ENCODE measurements at places on chromosomes 6 and 20.

DNA sequence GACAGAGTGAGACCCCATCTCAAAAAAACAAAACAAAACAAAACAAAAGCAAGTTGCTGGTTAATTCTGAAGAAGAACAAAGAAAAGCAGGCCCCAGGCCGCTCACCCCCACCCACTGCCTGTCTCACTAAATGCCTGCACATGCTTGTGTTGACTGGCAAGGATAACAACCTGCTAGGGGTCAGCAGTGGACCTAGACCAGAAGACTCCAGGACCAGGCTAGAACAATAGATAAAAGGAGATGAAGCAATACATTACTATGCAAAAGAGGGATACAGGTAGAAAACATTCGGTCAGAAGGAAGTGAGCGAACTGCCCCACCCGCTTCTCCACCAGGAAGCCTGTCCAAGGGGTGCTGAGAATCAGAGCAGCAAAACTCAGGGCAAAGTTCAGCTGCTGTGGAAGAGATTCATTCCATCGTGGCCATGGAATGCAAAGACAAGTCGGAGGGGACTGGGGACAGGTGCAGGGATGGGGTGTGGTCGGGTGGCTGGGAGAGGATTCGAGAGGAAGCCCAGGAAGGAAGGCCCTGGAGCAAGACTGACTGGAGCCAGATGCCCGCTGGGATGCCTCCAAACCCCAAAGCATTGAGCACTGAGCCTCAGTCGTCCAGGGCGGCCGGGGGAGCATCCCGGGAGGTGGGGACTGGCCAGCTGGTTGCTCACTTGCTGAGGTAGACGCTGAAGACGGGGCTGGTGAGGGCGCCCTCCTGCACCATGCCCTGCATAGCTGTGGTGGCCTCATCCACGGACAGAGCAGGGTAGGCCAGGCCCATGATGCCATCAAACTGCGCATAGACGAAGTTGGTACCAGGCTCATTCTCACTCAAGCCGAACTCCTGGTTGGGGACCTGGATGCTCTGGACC, 5.3 kb downstream of the PGC start:
- DNase-seq: no peak

DNA sequence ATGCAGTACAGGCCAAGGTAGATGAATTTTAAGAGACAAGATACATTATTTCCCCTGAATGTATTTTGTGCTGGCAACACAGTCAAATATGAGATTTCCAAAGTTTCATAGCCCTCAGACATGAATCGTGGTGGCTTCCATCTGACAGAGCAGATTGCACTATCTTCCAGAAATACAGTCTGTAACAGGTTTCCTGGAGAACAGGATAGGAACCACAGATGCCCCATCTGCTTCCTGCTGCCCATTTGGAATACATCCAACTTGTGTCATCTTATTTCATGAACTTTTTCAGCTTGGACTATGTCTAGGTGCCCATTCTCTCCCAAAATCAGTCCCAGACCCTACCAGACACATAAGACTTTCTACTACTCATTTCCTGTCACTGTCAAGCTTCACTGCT, 426.0 kb downstream of the KIF16B start:
- no peak for DNase-seq

DNA sequence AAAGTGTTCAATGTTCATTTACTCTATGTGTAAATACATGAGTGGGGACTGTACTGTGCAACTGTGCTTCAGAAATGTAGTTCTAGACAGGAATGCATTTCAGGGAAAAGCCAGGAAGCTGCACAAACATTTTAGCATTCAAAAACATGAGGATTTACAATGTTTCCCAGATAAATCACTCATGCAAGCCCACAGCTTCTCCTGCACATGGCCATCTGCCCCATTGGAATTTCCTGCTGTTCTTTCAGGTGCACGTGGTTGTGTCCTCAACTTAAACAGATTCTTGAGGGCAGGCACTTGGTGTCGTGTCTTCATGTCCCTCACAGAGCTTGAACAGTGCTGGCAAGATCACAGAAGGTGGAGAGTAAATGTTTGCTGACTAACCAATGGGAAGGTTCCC, 101.5 kb downstream of the UNC5CL start:
- no peak for DNase-seq

DNA sequence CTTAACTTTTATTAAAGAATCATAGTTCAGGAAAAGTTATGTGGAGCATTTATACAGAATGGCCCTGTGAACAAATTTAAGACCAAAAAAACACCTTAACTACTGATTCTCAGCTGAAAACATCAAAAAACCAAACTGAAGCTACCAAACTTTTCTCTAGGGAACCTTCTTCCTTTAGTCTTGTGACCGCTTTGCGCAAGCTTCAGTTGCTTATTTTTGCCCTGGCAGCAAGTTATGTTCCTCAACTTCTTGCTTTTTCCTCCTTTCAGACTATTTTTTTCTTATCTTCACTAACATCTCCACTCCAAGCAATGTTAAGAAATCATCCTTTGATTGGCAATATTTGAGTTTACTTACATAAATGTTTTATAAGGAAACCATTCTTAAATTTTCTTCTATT, 100.1 kb downstream of the MYB start:
- DNase-seq: no peak

DNA sequence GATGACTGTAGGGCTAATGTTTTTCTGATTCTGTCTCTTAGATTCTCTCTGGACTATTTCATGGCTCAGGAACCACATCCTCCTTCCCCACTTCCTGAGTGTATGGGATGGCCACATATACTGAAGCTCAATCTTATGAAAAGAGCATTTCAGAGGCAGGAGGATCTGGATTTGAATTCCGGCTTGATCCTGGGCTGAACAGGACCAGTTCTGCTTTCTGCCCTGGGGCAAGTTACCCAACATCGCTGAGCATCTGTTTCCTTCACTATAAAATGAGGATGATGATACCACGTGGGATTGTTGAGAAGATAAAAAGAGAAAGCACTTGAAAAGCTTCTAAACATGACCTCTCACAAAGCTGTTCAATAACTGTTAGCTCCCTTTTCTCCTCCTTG, 168.4 kb upstream of the TNFAIP3 start:
- DNase-seq: no peak

- DNase-seq: no peak
Observed at GRCh38 chr6:12171717-12172116, 118.4 kb upstream of the EDN1 start.

- DNase-seq: no peak
Observed at GRCh38 chr6:15880262-15880973, 217.6 kb upstream of the DTNBP1 start.

DNA sequence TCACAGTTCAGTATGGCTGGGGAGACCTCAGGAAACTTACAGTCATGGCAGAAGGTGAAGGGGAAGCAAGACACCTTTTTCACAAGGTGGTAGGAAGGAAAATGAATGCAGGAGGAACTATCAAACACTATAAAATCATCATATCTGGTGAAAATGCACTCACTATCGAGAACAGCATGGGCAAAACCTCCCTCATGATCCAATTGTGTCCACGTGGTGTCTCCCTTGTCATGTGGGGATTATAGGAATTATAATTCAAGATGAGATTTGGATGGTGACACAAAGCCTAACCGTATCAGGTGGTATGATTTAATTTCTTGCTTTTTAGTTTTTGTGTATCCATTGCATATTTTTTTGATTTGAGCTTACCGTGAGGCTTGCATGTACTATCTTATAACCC, 133.2 kb upstream of the SYNCRIP start:
- DNase-seq: no peak

GRCh38 chr20:51174536-51174935, 151.6 kb upstream of the KCNG1 start:
- no peak for DNase-seq

- peak; percentile 45 for DNase-seq
Observed at GRCh38 chr6:25942561-25943147, 12.2 kb upstream of the SLC17A2 start.

- no peak for DNase-seq
Observed at GRCh38 chr20:22690000-22690399, 105.6 kb upstream of the FOXA2 start.

- no peak for DNase-seq
Observed at GRCh38 chr6:150729188-150729748, 129.6 kb downstream of the PLEKHG1 start.

DNA sequence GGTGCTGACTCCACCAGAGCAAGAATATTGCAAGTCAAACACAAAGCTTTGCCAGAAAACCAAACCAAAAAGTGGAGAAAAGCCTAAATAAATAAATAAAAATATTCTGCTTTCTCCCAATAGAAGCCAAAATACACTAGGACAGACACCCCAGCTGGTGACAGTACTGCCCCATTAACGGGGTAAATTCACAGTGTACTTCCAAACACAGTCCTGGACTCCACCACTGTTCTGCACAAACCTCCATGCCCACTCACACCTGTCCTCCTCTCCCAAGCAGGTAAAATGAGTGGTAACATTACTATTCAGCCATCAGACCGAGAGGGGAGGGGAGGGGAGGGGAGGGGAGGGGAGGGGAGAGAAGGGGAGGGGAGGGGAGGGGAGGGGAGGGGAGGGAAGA, 70.7 kb downstream of the RALGAPA2 start:
- no peak for DNase-seq

GRCh38 chr6:166910601-166911000, 45.7 kb downstream of the RNASET2 start:
- no peak for DNase-seq

DNA sequence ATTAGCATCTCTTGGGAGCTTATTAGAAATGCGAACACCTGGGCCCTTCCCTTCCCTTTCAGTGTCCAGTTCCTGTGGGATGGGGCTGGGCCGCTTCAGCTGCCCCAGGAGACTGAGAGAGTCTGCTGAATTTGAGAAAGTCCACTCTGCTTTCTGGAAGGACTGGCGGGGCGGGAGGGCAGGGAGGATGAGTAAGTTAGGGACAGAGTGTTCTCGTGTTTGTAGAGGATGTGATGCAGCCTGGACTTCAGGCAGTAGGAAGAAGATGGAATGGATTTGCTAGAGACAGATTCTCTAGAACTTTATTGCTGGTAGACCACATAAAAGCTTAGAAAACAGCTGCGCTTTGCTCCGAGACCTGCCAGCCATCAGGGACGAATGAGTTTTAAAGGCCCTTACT, 1.1 kb upstream of the TULP4 start:
- DNase-seq: no peak

DNA sequence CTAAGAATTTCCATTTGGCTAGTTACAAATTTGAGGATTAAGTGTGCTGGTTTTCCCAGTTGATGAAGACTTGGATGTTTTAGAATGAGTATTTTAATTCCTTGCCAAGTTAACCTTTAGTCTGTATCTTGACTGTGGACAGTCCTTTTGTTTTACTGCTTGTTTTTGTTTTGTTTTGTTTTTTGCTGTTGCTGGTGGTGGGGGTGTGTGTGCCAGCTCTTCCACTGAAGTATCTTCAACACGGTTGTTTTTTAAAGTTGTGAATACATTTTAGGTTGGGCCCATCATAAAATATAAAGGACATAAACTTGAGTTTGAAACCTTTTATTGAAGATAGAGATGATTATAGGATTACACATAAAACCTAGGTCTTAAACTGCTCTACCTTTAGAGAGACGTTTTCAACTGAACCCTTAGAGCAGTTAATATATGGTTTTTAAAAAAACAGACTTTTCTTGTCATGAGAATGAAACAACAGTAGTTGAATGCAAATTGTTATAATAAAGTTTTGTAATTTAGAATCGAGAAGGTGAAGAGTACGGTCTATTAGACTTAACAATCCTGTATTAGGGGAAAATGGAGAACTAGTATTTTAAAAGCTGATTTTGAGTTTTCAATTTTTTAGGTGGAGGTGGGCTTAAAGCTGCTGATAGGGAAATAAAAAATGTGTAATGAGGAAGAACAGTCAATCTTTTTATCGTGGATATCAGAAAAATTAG, 4.0 kb downstream of the QKI start:
- DNase-seq: no peak

DNA sequence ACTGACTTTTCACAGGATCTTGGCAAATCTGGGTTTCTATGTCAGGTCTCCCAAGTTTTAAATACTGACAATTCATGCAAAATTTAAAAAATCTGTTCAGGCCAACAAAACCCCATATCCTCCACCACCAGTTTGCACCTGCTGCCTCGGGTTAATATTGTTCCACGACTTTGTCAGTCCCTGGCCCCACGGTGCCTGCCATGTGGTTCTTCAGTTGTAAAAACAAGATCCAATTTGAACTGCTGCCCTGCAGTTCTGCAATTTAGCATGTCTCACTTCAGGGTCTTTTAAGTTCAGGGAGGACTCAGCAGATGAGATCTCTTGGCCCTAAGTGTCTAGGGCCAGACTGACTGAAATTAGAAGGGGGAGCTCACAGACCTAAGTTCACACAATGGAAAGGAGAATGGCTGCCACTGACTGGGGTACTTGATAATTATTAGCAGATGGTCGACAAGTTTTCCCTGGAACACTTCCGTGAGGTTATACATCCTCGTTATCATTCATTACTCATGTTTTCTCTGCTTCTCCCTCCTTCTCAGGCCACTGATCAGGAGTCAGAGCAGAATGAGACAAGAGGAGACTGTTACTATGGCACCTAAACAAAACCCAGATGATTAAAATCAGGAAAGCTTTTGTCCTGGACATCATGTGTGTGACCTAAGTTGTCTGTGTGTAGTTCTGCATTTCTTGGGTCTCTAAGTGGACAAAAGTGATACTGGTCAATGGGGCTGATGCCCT, 223.6 kb downstream of the KIF16B start:
- no peak for DNase-seq

- DNase-seq: peak; percentile 58
Observed at GRCh38 chr20:45969712-45970634, 2.0 kb downstream of the ZNF335 start.

DNA sequence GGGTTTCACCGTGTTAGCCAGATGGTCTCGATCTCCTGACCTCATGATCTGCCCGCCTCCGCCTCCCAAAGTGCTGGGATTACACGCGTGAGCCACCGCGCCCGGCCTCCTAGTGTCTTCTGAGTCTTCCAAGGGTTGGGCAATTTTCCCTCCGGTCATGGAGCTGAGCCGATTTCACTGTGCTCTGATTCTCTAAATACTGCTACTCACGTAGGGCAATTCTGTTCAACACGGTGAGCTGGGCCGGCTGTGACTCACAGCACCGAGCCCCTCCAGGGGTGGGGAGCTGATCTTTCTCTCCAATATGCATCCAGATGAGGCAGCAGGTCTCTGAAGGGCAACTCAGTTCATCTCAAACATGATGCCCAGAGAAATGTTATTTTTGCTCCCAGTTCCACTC, 71.6 kb upstream of the CD93 start:
- no peak for DNase-seq

GRCh38 chr6:149483334-149483725, 1.5 kb downstream of the ZC3H12D start:
- DNase-seq: no peak

DNA sequence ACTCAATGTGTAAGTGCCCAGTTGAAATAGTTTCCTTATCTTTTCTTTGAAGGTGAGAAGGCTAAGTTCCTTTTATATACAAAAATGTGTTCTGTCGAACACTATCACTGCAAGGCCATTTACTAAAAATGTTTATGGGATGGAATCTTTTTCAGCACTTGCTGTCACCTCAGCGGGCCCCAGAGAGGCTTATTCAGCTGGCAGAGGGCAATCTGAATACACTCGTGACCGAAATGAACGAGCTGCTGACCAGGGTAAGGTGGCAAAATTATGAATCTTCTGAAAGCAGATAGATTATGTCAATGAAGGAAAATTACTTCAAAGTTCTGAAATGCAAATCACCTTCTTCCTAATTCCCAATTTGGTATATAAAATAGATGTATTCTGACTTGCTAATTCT, 340.2 kb downstream of the ARHGAP18 start:
- DNase-seq: no peak

- DNase-seq: no peak
Observed at GRCh38 chr20:7155794-7156193, 388.3 kb downstream of the BMP2 start.

Measured in NCI-H460 (cell line).